GF-D8 (cell line): ENCODE measurements at places on chromosomes 5 and 9.

DNA sequence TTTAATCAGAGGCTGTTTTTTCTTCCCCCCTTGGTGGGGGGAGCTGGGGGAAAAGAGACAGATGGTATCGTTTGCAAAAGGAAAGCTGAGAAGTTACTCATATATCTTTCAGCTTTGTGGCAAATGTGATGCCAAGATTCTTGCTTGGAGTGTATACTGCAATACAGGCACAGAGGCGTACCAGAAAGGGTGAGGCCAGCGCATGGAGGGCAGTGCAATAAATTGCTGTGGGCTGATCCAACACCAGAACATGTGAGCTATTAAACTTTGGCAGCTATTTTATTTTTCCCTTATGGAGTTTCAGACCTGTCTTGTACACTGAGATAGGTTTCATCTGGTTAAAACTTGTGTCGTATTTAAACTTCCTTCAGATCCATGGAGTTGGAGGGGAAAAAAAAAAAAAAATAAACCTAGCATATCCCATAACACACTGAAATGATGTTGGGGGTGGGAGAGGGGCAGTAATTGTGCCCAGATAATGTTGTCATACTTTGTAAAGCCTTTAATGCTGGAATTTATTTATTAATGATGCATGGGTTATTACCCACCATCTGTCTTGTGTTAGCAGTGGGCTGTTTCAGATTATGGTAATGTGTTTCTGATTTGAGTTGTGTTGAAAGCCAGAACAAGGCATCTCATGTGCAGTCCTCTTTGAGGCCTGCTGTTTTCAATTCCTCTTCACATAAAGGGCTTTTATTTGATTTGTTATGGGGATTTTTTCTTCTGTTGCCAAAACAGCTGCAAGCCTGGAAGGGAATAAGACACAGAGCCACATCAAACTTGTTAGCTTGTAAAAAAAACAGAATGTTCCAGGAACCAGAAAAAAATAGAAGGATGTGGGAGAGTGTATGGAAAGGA is 891.3 kb downstream of the TLE1 start:
- DNase-seq: no peak

- DNase-seq: no peak
Measured at GRCh38 chr5:168916852-168917251, 337.7 kb upstream of the PANK3 start.

DNA sequence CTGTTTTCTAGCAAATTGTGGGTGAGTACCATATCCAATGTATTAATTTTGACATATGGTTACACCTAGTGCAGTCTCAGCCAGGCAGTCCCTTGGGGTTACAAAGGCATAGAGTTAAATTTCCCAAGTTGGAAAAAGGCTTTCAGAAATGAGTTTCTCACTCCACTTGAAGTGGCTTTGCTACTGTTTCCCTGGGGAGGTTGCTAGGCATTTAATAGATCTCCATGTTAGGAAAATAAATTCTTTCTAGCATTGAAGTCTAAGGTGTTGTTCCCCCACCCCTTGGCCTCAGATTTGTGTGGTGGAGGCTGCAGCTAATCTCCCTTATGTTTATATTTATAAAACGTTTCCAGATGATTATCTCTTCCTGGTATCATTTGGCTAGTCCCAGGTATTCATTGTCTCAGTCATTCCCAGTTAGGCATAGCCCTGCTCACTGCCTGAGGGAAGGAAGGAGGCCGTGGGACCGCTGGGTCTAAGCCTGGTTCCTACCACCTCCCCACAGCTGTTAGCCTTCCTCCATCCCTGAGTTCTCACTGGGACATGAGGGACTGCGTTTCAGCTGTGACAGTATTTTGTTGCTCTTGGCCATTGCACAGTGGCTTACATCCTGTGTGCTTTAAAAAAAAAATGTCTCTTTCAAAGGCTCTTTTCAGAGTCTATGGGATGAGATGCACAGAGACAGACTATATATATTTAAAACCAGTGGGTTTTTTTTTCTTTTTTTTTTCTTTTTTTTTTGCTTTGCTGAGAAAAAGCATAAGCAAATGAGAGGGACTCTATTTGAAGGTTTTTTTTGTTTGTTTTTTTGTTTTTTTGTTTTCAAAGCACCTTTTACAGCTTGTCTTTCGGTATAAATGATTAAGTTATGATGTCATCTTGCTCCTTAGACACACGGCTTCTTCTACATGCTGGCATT is 121.5 kb downstream of the MAST4 start:
- DNase-seq: no peak

DNA sequence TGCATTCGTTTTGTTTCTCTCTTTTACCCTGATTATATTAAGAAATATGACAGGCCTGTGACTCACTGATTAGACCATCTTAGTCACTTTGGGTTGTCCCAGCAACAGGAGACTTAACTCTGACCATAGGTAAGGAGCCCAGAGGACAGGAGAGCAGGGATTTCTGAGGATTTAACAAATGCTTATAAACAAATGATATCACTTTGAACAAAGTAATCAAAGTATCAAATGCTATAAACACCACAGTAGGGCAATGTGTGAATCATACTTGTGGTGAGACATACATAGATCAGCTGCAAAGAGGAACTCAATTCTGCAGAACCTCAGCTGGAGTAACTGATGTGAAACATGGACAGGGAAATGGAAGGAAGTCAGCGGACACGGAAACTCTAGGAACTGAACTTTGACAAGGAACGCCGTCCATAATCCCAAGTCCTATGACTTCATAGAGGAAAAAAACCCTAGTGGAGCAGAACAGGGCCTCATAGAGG is 190.6 kb upstream of the MSX2 start:
- no peak for DNase-seq

DNA sequence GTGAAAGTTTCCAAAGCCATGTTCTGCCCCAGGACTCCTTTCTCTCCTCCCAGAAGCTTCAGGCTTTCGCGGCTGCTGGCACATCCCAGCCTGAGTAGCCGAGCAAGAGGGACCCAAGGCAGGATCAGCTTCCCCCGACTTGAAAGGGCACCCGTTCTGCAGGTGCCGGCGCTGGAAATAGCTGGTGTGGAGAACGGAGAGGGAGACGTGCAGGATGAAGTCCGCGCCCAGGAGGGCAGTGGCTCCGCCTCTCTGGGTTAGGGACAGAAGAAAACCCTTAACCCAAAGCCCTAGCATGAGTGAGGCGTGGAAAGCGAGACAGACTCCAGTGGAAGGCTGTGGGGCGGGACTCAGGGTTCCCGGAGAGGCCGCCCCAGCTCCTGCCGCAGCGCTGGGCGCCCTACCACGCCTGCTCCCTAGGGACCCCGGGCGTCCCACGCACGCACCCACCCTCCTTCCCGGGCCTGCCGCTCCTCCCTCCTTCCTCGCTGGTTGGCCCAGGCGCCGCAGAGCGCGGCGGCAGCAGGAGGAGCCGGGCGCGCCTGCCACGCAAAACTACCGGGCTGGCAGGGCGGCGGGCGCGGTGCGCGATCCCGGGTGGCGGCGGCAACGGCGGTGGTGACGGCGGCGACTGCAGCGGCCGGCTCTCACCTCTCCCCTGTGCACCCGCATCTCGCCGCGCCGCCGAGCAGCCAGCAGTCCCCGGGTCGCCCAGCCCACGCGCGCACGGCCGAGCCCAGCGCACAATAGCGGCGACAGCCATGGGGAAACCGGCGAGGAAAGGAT is at the start of gene SLC1A1:
Gene SLC1A1, plus strand, starts transcription at position 550 of the 786 bp plus-strand sequence. Its CDS starts 212 bp downstream, at position 762.
- no peak for DNase-seq

DNA sequence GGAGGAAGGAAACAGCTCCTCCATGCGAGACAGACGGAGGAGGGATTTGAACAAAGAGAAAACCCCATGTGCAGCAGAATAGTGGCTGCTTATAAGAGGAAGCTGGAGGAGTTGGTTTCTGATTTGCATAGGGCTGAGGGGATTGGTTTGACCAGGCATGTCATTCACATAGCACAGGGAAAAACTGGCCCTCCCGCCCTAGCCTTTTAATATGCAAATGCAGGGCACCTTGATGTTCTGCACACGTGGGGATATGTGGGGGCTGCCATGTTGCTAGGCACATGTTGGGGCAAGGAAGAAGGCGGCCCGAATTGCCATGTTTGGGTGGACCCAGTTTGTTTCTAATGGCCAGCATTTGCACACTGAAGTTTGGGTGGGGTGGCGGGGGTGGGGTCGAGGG is 42.2 kb downstream of the OSMR start:
- DNase-seq: no peak

DNA sequence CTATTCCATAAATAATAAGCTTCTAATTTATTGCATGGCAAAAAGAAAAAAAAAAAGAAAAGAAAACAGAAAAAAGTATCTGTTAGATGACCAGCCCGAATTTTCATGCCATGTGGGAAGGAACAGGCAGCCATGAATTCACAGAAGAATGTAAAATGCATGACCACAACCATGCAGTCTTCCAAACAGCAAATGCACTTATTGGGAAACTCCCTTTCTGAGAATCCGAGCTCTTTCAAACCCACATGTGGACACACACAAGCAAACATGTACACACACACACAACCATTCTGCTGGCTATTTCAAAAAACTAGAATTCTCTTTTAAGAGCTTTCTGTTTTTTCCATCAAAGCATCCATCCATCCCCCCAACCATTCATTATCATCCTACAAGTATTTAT is 236.1 kb downstream of the DNAH5 start:
- DNase-seq: no peak

DNA sequence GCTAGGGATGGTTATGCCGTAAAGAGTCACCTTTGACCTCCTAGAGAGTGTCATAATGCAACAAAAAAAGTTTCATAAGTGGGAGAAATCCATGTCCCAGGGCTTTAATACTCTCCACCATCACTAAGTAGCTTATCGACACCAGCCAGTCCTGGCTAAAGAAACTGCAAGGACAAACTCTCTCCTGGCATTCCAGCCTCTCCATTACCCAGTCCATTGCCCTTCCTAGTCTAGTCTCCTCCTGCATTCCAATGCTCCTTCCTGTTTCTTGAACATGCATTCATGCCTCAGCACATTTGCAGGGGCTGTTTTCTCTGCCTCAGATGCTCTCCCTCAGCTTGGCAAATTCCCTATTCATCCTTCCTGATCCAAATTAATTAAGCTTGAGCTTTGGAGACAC is 364.1 kb downstream of the BRINP1 start:
- no peak for DNase-seq

GRCh38 chr5:157479166-157479565 is 19.2 kb downstream of the NIPAL4 start:
- no peak for DNase-seq

DNA sequence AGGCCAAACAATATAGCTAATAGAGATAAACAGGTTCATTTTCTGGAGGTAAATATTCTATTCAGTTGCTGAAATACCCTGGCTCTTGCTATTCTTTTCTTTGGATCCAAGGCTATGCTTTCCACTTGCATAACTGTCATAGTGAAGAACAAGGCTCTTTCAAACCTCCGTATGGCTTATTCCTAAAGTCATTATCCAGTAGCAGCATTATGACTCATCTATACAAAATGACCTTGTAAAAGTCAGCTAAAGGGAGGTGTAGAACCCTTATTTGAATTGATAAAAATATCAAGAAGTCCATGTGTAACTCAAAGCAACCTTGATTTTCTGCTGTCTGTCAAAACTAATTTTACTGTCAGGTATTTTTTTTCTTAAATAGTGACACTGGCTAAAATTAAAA is 447.8 kb downstream of the PLK2 start:
- no peak for DNase-seq

DNA sequence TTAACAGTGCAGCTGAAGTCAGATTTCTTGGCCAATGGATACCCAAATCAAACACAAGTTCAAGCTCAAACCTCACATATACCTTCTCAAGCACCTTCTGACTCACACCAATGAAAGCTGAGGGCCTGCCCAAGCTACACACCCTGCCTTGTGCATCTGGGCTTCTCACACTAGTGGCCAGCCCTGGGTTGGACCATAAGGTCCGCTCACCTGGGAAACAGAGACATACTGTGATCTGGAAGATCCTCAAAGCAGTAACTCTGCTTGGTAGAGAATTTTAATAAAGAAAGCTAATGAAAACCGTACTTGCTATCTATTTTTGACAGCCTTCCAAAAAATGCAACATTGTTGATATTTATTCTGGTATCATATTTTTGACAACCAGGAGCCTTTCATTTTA is 7.4 kb upstream of the TRPM3 start:
- no peak for DNase-seq

DNA sequence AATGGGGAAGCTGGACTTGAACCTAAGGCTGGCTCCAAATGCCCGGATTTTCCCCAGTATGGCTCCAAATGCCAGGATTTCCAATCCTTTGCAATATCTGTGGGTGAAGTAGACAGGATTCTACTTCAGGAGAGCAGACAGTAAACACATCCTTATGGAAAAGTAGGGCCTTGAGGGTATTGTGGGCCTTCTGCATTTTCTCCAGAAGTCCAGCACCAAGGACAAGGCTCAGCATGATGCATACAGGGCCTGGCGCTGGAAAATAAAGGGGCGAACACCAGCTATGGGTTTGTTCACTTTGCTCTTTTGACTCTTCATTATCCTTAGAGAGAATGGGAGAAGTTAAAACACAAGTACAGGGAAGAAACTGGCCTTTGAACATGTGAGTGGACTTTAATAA is 347.5 kb downstream of the SEMA5A start:
- no peak for DNase-seq

DNA sequence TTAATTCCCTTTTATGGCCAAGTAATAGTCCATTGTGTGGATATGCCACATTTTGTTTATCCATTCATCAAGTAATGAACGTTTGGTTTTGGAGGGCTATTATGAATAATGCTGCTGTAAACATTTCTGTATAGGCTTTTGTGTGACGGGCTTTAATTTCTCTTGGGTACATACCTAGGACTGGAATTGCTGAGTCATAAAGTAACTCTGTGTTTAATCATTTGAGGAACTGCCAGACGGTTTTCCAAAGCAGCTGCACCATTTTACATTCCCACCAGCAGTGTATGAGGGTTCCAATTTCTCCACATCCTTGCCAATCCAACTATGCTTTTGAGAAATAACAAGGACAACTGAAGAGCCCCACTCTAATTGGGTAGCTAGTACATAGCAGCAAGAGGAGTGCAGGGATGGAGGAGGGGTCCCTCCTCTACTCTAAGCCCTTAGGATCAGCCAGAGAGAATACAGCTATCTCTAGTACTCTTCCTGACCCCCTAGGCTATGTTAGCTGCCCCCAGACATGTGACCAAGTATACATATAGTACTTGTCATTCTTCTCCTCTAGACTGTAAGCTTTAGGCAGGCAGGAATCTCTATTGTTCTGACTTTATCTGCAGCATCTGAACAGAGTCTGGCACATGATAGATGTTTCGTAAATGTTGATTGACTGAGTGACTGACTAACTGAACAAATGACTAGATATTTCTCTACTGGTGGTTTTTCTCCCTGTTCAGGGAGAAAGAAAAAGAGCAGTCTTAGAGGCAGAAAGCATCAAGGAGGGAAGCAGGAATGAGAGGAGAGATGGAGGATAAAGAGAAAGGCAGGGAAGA is 22.1 kb upstream of the MATR3 start:
- no peak for DNase-seq

DNA sequence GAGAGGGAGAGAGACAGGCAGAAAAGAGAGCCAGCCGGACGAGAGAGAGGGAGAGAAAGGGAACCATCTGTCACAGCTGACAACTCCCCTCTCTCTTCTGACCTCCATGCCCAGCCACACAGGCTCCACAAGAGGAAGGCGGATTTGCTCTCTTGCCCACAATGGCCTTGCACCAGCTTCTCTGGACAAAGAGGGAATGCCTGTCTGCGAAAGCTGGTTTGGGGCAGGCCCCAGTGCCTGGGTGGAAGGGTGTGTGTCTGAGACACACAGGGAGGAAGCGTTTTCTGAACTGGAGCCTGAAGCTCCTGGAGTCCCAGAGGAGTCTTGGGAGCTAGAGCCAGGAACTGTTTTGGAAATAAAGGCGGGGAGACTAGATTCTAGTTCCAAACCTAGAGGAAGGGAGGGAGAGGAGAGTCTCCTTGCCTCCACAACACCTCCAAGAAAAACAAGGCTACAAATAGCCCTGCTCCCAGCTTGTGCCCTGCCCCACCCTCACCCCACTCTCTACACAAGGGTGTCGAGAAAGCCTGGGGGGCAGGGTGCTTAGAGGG is 12.5 kb downstream of the C1QTNF2 start:
- DNase-seq: no peak

- no peak for DNase-seq
Measured at GRCh38 chr9:16312962-16313546, 557.4 kb downstream of the BNC2 start.
